Amniotic stem cell (primary cell): ENCODE measurements at places on chromosomes 16 and 17.

DNA sequence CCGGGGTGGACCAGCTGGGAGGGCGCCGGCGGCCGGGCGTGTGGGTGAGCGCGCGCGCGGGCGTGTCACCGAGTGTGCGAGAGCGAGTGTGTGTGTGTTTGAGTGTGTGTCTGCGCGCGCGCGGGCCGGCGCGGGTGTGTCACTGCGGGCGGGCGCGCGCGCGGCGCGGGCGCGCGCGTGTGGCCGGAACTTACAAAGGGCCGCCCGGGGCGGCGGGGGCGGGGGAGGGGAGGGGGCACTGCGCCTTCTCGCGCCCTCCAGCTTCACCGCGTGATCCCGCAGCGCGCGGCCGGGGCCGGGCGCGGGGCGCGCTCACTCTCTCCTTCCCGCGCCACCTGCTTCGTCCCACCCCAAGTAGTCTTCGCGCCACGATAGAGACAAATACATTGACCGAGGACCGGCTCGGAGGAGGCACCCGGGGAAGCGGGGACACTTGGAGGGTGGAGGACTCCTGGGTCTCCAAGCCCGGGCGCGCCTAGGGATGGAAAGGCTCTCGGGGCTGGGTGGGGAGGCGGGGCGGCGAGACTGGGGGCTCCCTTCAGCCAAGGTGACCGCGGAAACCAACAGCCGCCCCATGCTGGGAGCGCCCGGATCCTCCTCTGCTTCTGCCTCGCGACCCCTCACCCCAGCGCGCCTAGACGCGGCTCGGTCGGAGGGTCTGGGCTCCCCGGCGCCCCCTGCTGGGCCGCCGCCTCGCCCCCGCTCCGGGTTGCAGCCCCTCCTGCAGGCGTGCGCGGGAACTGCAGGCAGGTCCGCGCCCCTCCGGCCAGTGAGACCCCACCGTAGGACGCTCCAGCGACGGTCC, at the start of gene SRCIN1:
Gene SRCIN1 (minus strand): TSS at position 112 of the 805 bp plus-strand sequence. CDS start 247 bp downstream, outside the sequence.
- DNase-seq: no peak

DNA sequence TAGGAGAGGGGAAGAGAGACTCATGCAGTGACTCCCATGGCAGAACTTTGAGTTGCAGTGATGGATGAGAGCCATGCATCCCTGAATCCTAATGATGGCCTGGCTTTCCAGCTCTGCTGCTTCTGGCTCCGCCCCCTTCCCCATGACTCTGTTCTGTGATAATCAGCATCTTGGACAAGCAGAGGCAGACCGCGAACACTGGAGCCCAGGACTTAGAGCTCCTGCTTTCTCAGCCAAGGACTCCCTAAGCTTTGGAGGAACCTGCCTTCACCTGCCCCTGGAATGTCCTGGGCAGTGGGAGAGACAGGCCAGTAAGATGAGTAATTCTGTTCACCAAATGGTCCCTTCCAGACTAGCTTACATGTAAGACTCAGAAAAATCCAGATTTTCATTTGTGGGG, 12.5 kb downstream of the CCDC92B start:
- DNase-seq: no peak

GRCh38 chr17:11388054-11388453, 147.0 kb downstream of the SHISA6 start:
- DNase-seq: no peak

GRCh38 chr16:68752602-68753001, 15.5 kb downstream of the CDH1 start:
- no peak for DNase-seq

GRCh38 chr17:52024300-52024870, 134.1 kb downstream of the CA10 start:
- DNase-seq: no peak

DNA sequence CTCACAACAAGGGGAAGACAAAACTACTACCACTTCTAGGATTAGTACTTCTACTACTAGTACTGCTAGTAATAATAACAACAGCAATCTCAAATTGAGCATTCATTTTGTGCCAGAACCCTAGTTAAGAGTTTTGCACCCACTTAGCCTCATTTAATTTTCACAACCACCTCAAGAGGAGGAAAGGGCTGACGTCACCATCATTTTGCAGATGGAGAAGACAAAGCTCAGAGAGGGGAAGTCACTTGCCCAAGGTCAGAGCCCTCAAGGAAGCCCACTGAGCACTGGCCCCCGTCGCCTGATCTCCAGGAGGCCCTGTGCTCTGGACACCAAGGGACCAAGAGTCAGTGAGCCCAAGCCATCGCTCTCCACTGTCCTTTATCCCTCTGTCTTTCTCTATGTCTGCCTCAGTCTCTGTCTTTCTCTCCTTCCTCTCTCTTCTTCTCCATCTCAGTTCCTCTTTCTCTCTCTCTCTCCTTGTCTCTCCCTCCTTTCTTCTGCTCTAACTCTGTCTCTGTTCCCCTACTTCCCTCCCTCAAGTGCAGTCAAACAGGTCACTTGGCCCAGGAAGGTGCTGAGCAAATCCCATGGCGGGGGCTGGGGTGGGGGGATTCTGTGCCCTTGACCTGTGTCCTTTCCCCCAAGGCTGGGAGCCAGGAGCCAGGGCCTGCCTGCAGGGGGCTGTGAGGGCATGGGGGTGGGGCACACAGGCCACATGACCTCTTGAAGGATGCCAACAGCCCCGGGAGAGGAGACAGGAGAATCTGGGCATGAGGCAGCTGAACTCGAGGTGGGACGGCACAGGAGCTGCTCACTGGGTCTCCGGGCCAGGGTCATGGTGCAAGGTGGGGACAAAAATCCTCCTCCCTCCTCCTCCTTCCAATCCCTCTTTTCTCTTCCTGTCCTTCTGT, 11.2 kb upstream of the NGFR start:
- no peak for DNase-seq

DNA sequence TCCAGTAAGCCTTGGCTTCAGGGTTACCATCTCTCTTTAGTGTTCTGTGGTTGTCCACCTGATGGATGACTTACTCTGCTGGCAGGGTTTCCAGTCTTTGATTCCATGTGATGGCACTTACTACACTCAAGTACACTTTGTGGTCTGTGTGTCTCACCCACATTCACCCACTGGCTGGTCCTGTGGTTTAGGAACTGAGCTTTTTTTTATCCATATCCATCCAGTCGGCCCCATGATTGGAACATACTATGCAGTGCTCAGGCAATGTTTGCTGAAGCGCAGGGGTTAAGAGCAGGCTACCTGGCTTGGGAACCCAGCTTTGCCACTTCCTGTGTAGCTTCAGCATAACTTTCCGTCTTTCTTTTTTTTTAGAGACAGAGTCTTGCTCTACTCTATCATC, 2.8 kb upstream of the FUS start:
- no peak for DNase-seq
